ENCODE measurements at places on chromosomes 7 and 10.

DNA sequence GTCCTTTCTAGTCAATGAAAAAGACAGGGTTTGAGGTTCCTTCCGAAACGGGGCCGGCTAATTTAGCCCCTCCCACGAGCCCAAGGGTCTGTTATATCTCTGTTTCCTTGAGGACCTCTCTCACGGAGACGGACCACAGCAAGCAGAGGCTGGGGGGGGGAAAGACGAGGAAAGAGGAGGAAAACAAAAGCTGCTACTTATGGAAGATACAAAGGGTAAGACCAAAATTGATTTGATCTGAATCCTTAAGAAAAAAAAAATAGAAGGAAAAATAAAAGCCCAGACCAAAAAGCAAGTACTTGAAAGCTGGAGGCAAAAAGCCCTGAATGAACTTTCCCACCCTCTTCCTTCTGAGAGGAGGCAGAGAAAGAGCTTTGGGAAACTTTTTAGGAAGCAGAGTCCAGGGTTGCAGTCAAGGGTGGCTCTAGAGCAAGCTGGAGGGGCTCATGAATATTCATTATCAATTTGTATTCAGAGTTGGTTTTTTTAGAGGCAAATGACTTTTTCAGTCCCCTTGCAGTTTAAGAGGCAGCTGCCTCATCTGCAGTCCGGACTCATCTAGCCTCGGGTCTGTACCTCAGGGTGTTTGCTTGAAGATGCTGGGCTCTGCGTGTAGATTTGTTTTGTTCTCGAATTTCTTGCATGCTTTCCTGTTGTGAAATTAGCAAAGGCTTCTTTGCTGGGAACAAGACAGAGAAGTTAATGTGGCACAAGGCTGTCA is at the start of gene ENTPD1:
TSS of gene ENTPD1 (plus strand) at position 123 of the 721 bp plus-strand sequence. CDS start at position 200, 77 bp downstream.
- no peaks in the 10 kb centered on the region for H3K36me3 ChIP-seq
- H3K27me3 ChIP-seq = no peaks in the 10 kb centered on the region
- peak within 1 kb of the TSS; percentile 31 for H3K4me3 ChIP-seq
- no peak for DNase-seq

- H3K27me3 ChIP-seq = no peaks in the 10 kb centered on the region
- peaks cover 2% of the 10 kb centered on the region for H3K4me1 ChIP-seq
- no peaks in the 10 kb centered on the region for H3K36me3 ChIP-seq
- H3K4me3 ChIP-seq = peak overlapping the region; percentile 96
- no peak for DNase-seq
Observed at GRCh38 chr7:24573554-24574338, 494 bp downstream of the PALS2 start.

DNA sequence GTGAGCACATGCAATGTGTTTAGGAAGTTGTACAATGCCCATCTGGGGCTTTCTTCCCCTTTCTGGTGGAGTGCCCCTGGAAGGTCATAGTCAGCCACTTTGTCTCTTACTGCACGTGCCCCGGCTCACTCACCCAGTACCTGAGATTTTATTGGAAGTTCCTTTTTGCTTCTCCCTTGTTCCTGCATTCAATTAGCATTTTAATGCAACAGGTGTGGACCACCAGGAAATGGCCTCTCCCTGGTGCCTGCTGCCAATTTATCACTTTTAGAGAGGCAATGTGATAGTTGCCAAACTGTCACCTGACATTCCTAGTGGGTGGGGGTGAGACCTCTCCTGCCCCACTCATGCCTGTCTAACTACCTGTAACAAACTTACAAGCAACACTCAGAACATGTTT is 293.4 kb upstream of the DKK1 start:
- no peak for DNase-seq
- H3K27ac ChIP-seq = no peak overlapping the region
- H3K36me3 ChIP-seq = no peaks in the 10 kb centered on the region
- no peaks in the 10 kb centered on the region for H3K27me3 ChIP-seq
- H3K4me1 ChIP-seq = peaks cover 3% of the 10 kb centered on the region

- no peak for DNase-seq
- H3K4me3 ChIP-seq = no peak overlapping the region
- H3K27me3 ChIP-seq = no peaks in the 10 kb centered on the region
- no peaks in the 10 kb centered on the region for H3K4me1 ChIP-seq
- H3K36me3 ChIP-seq = no peaks in the 10 kb centered on the region
Observed at GRCh38 chr7:90736968-90737939, 141.1 kb downstream of the CDK14 start.

DNA sequence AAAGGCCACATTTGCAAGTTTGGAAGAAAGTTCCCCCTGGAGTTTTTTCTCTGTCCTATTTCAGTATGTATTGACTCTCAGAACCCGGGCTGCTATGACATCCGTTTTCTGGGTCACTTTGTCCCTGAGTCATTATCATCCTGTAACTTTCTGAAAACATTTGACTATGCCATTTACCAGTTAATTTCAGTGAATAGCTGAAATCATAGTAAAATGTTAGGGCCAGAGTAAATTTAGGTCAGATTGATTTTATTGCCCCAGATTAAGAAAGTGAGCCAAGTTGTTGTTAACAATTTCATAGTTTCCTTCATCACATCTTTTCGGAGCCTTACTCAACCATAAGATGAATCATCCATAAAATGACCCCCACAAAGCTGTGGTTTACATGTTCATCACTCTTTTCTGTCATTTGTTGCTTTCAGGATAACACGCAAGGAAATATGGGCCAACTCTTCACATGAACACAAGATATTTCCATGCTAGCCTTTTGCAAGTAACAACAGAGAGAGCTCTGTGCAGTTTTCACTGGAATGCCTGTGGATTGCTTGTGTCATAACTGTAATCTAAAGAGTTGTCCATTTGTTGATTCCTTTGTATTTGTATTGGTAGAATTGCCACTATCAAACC is 3.9 kb upstream of the MACC1 start:
- H3K27me3 ChIP-seq = no peaks in the 10 kb centered on the region
- no peak overlapping the region for H3K4me3 ChIP-seq
- H3K36me3 ChIP-seq = no peaks in the 10 kb centered on the region
- H3K4me1 ChIP-seq = peaks cover 6% of the 10 kb centered on the region
- no peak for DNase-seq
- H3K27ac ChIP-seq = no peak overlapping the region

- no peaks in the 10 kb centered on the region for H3K36me3 ChIP-seq
- H3K27me3 ChIP-seq = no peaks in the 10 kb centered on the region
- H3K4me1 ChIP-seq = no peaks in the 10 kb centered on the region
- H3K4me3 ChIP-seq = no peak overlapping the region
Observed at GRCh38 chr10:3729397-3729976, 55.5 kb downstream of the KLF6 start.

DNA sequence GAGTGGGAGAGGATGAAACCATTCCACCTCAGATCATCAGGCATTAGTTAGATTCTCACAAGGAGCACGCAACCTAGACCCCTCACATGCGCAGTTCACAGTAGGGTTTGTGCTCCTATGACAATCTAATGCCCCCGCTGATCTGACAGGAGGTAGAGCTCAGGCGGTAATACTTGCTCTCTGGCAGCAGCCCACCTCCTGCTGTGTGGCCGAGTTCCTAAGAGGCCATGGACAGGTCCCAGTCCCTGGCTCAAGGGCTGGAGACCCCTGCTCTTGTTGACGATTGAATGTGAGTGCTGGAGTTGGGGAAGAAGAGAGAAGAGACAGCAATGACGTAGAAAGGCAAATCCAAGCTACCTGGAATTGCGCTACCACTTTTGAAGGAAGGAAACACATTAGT is 267.2 kb downstream of the TFEC start:
- H3K27me3 ChIP-seq = no peaks in the 10 kb centered on the region
- no peak overlapping the region for H3K27ac ChIP-seq
- no peak for DNase-seq
- H3K36me3 ChIP-seq = no peaks in the 10 kb centered on the region
- H3K4me1 ChIP-seq = peaks cover 2% of the 10 kb centered on the region

DNA sequence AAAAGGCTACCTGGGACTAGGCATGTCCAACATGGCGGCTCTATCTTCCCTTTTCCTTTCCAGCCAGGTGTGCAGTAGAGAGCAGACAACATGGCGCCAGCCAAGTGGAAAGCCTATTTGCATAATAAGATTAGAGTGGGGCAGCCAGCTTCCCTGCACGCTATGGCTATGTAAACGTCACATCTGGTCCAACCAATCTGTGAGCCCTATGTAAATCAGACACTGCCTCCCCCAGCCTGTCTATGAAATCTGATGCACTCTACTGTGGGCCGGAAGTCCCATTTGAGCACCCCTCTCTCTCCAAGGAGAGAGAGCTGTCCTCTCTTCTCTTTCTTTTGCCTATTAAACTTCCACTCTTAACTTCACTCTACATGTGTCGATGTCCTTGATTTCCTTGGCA is 984.9 kb upstream of the AUTS2 start:
- H3K4me1 ChIP-seq = no peaks in the 10 kb centered on the region
- H3K27ac ChIP-seq = no peak overlapping the region
- no peak overlapping the region for H3K4me3 ChIP-seq
- DNase-seq = no peak

- H3K4me3 ChIP-seq = no peak overlapping the region
- H3K27me3 ChIP-seq = no peaks in the 10 kb centered on the region
Observed at GRCh38 chr7:82810558-82811259, 352.0 kb downstream of the PCLO start.

DNA sequence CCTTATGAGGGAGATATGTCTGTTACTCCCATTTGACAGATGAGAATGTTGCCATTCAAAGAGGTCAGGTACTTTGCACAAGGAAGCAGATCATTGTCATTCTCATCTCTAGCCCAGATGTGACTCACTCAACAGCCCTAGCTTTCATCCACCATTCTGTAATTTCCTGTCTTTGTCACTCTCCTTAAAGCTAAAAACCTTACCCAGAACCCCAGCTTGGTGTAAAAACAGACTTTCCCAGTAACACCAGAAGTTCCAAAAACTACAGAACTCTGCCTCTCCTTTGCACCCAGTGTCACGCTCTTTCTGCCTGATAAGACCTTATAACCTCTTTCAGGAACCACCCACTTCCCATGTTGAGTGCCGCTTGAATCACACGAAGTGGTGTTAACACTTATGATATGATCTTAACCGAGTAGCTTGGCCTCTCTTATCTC is 89.1 kb upstream of the SP4 start:
- 0 out of 2 replicates have a peak, but pooled peaks cover 1% of the 10 kb centered on the region for H3K4me1 ChIP-seq
- no peaks in the 10 kb centered on the region for H3K27me3 ChIP-seq
- H3K27ac ChIP-seq = no peak overlapping the region
- no peaks in the 10 kb centered on the region for H3K36me3 ChIP-seq
- no peak overlapping the region for H3K4me3 ChIP-seq
- no peak for DNase-seq

GRCh38 chr10:78420946-78421735 is 387.5 kb downstream of the RPS24 start:
- peaks cover 3% of the 10 kb centered on the region for H3K4me1 ChIP-seq
- H3K27ac ChIP-seq = no peak overlapping the region
- no peak for DNase-seq
- no peaks in the 10 kb centered on the region for H3K27me3 ChIP-seq
- no peak overlapping the region for H3K4me3 ChIP-seq

DNA sequence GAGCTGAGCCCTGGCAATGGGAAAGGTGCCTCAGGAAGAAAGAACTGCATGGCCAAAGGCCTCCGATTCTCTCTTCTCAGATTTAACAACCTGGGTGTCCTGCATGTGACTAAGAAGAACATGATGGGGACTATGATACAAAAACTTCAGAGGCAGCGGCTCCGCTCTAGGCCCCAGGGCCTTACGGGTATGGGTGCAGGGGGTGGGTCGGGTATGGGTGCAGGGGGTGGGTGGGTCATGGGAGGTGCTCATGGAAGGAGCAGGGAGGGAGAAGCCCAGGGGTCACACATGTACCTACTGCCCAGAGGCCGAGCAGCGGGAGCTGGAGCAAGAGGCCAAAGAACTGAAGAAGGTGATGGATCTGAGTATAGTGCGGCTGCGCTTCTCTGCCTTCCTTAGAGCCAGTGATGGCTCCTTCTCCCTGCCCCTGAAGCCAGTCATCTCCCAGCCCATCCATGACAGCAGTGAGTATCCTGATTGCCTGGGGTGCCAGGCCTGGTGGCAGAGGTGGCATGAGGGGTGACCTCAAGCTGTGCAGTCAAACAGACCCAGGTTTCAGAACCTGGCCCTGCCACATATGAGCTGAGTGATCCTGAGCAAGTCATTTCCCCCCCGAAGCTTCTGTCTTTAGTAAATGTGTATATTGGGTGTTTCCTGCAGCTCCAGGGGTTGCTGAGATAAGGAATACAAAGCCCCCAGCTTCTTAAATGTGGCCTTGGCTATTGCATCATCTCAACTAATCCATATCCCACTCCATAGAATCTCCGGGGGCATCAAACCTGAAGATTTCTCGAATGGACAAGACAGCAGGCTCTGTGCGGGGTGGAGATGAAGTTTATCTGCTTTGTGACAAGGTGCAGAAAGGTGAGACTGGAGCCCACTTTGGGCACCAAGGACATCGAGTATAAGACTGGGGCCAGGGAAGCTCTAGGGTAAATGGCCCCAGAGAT is 2.0 kb downstream of the NFKB2 start:
- no peaks in the 10 kb centered on the region for H3K36me3 ChIP-seq
- no peak overlapping the region for H3K27ac ChIP-seq
- H3K27me3 ChIP-seq = peaks cover 5% of the 10 kb centered on the region
- no peak overlapping the region for H3K4me3 ChIP-seq
- peaks cover 6% of the 10 kb centered on the region for H3K4me1 ChIP-seq

GRCh38 chr7:114956702-114957101 is 34.8 kb downstream of the MDFIC start:
- H3K4me3 ChIP-seq = no peak overlapping the region
- H3K4me1 ChIP-seq = no peaks in the 10 kb centered on the region
- no peaks in the 10 kb centered on the region for H3K36me3 ChIP-seq
- no peaks in the 10 kb centered on the region for H3K27me3 ChIP-seq
- no peak for DNase-seq

DNA sequence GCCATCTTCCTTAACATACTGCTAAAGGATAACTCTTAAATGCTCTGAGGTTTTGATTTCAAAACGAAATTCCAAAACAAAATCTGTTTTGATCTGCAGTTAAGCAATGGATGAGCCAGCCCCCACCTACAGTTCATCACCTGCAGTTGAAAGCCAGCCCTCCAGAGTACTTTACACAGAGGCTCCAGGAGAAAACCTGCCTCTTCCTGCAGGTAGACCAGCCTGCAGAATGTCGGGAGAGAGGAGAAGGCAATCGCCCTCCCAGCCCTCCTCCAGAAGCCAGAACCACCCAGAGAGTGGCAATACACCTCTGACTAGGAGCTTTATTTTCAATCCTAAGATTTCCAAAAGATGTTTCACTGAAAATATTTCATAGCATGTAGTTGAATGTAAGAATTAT is 798.1 kb downstream of the GATA3 start:
- H3K4me1 ChIP-seq = no peaks in the 10 kb centered on the region
- no peaks in the 10 kb centered on the region for H3K27me3 ChIP-seq
- H3K27ac ChIP-seq = no peak overlapping the region
- no peak overlapping the region for H3K4me3 ChIP-seq

- H3K4me3 ChIP-seq = no peak overlapping the region
- no peaks in the 10 kb centered on the region for H3K27me3 ChIP-seq
- no peaks in the 10 kb centered on the region for H3K4me1 ChIP-seq
- no peak for DNase-seq
- H3K27ac ChIP-seq = no peak overlapping the region
Observed at GRCh38 chr7:16914771-16915170, 33.0 kb upstream of the AGR3 start.

DNA sequence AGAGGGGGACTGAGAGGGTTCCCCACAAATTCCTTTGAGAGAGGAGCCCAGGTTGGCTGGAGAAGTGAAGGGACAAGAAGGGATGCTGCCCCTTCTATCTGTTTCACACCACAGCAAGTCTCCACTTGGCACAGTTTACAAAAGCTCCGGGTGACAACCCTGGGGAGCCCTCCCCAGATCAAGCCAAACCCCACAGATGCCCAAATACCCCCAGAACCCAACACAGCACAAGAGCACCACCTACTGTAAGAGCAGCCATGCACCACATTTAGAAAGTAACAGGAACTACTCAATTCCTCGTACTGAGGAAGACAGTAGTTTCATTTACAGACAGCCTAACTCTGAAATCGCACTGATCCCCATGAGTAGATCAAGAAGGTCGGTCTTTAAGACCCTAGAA is 67.8 kb upstream of the ATP6V0A4 start:
- peaks cover 7% of the 10 kb centered on the region for H3K36me3 ChIP-seq
- H3K27ac ChIP-seq = no peak overlapping the region
- no peaks in the 10 kb centered on the region for H3K4me1 ChIP-seq
